ENCODE measurements at places on chromosomes 2 and 18.

GRCh38 chr2:222424729-222425671 is 657 bp downstream of the SGPP2 start:
- no peak for DNase-seq

DNA sequence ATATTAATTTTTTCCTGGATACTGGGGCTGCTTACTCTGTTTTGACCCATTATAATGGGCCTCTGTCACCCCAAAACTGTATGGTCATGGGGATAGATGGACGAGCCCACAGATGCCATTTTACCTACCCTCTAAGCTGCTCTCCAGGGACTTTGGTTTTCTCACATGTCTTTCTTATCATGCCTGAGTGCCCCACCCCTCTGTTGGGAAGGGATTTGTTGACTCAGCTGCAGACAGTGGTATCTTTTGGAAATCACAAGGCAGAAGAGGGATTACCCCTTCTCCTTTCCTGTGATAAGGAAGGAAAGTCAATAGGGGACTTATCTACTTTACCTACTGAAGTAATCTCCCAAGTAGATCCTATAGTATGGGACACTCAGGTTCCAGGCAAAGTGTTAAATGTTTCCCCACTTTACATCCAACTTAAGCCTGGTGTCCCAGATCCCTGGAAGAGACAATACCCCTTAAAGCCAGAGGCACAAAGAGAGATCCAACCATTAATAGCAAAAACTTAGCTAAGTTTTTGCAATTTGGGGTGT is 182.7 kb downstream of the RNF152 start:
- DNase-seq = no peak

- DNase-seq = no peak
These were observed 174.2 kb downstream of the TMEM247 start for GRCh38 chr2:46653539-46653938.

DNA sequence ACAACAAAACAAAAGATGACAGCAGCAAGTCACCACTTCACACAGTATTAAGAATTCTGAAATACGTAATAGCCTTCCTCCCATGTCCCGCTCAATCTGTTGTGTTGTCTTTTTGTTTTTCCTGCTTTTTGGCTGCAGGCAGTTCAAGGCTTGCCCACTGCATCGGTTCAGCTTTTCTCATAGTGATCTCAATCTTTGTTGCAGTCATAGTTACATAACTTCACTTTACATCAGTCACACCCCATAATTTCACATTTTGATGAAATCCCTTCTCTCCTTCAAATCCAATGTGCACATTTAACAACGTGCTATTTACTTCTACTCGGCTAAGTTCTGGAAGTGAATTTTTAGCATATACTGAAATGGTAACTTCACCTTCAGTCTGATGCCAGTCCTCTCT is 33.8 kb upstream of the HAAO start:
- no peak for DNase-seq

- no peak for DNase-seq
These were observed 140.7 kb downstream of the RND3 start for GRCh38 chr2:150346806-150347205.

DNA sequence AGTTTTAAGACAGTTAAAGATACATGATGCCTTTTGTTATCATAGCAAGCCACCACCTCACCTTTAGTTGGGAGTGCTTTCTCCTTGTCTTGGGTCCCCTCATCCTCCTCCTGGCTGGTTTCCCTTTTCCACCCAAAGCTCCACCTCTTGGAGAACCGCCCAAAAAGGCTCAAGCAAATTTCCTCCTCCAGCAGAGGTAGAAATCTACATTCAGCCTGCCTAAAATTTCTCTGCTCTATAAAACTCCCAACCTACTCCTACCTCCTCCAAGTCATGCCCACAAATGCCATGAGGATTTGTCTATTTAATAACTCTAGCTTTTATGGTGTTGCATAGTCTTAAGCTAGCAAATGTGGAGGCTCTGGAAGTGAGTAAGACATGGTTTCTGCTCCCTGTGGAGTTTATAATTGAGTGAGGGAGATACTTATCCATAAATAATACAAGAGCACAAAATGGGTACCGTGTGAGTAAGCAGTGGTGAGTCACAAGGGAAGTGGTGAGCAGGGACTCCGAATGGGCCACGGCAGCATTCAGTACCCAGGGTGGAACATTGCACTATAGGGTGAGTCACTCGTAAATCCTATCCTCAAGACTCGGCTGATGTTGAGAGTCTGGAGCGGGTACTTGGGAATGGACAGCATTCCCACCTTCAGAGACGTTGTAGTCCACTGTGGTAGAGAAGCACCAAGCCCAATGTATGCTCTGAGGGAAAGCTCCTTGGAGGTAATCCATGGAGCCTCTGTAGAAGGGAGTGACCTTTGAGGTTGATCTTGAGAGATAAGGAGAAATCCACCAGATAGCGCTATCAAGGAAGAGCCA is 146.3 kb downstream of the RTN4 start:
- DNase-seq = peak; percentile 46

GRCh38 chr2:30209227-30209626 is 22.1 kb upstream of the LBH start:
- DNase-seq = no peak

- DNase-seq = no peak
These were observed 1219.8 kb upstream of the ZEB2 start for GRCh38 chr2:145739681-145740080.

- DNase-seq = no peak
These were observed 8.7 kb upstream of the ADGRF3 start for GRCh38 chr2:26355038-26355995.

DNA sequence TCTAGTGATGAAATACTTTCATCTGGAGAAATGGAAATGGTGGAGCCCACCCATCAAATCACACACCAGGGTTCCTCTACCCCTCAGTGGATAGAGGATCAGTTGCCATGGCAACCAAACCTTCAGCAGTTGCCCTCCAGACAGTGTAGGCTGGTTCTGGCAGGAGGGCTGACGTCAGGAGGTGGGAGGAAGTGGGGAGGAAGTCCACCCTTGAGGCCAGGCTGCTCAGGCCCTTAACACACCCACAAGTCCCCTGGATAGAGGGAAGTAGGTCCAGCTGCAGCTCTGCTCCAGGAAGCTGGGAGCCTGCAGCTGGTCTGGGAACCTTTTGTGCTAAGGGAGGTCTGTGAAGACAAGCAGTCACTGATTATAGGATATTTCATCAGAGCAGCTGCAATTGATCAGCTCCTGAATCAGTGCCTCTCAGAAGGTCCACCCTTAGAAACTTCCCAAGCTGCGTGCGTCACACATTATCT is 186.6 kb downstream of the MTX2 start:
- no peak for DNase-seq

DNA sequence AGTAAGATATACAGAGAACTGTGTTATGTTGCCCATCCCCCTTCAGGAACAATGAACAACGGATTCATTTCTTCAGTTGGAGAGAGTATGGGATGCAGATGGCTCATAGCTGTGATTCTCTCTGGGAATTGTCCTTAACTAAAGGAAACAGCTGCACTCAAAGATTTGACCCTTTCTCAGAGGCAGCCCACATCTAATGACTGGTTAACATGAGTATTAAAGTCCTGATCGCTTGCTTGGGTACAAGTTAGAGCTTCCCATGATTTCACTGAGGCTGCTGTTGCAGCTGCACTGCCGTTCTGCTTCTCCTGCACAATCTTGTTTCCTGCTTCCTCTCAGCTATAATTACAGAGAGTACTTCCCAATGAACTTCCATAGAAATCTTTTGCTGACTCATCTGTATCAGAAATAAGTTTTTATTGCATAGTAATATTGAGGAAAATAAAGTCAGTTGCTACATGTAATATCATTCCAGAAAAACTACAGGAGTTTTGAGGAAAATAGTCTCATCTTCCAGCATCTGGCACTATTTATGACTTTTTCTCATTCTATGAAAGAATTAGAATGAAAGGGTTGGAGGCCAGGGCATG is 12.8 kb upstream of the SCN9A start:
- DNase-seq = no peak

GRCh38 chr2:225052703-225053102 is 10.4 kb upstream of the DOCK10 start:
- DNase-seq = no peak

DNA sequence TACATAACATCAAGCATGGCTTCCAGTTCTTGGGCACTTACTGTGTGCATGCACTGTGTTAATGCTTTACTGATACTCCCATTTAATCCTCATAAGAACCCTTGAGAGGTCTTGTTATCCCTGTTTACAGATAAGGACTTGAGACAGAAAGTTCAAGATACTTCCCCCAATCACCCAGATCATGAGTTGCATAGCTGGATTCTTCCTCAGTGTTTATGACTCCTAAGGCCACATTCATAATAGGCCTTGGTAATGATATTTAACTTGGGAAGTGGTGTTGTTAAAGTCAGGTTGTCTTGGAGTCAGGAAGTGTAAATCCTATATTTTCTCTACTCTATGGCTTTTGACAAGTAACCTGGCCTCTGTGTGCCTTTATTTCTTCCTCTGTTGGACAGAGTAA is 22.7 kb downstream of the NOSTRIN start:
- no peak for DNase-seq

- DNase-seq = no peak
These were observed 10.1 kb upstream of the LCLAT1 start for GRCh38 chr2:30436859-30437435.
